ENCODE measurements at places on chromosomes 11 and 22. TPM values are rescaled to one million over a fixed set of nuclear protein-coding genes. Genes with fewer than 3 reads are reported as not detected.

DNA sequence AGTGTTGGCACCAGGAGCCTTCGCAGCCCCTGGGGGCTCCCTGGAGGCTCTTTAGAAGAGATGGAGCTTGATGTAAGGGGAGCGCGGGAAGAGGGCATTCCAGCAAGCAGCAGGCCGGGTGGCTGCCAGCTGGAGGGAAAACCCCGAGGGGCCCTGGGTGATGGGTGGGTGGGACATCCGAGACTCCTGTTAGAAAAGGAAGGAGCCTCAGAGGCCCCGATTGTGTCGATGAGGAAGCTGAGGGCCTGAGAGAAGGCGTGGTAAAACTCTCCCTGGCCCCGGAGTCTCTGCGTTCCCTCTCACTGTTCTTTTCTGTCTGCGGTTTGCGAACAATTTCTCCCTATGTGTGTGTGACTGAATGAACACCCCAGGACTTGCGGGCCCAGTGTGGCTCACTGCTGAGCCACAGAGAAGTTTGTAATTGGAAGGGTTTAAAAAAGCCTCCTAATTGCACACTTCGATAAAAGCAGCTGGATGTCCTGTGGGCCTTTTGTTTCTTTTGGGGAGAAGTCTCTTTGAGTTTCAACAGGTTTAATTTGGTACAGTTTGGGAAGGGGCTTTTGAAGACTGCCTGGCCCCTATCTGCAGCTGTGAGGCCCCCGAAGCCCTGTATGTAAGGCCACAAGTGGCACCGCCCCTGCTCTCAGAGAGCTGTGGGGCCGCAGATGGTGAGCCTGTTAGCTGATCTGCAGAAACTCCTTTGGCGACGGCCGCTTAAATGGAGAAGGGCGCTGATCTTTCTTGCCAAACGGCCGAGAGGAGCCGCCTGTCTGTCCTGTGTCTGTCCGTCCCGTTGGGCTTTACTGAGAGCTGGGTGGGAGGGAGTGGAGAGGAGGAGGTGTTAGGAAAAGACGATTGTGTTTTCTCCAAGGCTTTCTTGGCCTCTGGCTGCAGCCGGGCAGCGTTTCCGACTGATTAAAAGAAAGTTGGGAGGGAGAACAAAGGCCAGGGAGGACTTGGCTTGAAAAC is 2.0 kb downstream of the FBLN1 start:
- no peaks in the 10 kb centered on the region for H3K27me3 ChIP-seq
- no peak for DNase-seq
- H3K36me3 ChIP-seq, result no peaks in the 10 kb centered on the region
- H3K27ac ChIP-seq, result no peak overlapping the region

DNA sequence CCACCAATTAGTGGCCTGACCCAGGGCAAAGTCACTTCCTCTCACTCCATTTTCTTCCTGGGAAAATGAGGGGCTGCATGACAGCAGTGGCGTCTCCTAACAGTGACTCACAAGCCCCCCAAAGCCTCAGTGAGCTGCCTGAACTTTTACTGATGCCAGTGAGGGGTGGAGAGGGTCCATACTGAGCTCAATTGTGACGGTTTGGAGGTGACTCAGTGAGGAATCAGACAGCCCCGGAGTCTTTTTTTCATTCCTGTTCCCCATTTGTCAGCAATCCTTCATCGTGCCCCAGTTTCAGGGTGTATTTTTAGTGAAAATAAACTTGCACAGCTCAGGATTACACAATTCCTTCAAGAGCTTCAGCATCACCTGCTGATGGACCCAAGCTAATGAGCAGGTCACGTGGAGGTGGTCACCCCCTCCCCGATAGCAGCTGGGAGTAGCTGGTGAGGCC is 30.1 kb upstream of the RASD2 start:
- no peak overlapping the region for H3K4me3 ChIP-seq
- H3K36me3 ChIP-seq, result no peaks in the 10 kb centered on the region
- peaks cover 18% of the 10 kb centered on the region for H3K4me1 ChIP-seq
- H3K27me3 ChIP-seq, result no peaks in the 10 kb centered on the region
- no peak overlapping the region for H3K27ac ChIP-seq

Gene CRYBB2
- not detected for total RNA-seq

DNA sequence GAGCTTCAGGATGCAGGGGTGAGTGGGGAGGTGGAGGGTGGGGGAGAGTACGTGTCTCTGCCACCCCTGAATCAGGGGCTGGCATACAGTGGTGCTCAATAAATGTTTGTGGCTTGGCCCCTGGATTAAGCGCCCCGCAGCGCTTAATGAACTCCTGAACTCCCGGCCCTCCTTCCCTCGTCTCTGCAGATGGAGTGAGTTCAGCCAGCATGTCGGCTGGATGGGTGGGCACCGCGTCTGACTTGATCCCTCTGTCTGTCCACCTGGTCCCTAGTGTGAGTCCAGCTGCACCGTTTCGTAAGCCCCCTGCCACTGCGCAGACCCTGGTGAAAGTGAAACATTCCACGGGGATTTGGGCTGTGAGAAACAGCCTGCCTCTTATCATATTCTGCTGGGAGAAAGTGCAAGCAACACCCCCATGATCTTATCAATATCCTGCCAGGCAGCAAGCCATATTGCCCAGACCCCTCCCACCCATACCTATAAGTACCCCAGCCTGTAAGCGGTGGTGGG is 12.0 kb upstream of the MRGPRD start:
- no peak overlapping the region for H3K4me3 ChIP-seq
- H3K36me3 ChIP-seq, result no peaks in the 10 kb centered on the region
- DNase-seq, result no peak
- H3K27me3 ChIP-seq, result peaks cover 16% of the 10 kb centered on the region

Gene MTMR3
- total RNA-seq, result 17.3 TPM

Gene TBX10
- not detected for total RNA-seq

DNA sequence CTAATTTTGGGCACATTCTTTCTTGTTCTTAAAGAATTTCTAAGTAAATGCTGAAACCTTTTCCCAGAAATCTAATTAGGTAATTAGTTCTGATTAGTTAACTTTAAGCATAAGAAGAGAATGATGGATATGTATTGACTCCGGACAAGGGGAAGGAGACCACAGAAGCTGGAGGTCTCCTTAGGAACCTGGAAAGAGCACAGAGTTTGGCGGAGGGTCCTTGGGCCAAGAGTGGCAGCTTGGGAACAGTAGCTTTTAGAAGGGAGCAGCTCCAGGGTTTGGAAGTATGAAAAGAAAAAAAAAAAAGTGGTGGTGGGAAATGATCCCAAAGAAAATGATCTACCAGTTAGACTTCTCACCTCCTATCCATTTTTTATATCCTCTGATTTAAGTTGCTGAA is 42.7 kb downstream of the FAT3 start:
- H3K27ac ChIP-seq, result no peak overlapping the region
- H3K36me3 ChIP-seq, result no peaks in the 10 kb centered on the region
- DNase-seq, result no peak
- no peaks in the 10 kb centered on the region for H3K27me3 ChIP-seq

Gene PATE4
- not detected for total RNA-seq

DNA sequence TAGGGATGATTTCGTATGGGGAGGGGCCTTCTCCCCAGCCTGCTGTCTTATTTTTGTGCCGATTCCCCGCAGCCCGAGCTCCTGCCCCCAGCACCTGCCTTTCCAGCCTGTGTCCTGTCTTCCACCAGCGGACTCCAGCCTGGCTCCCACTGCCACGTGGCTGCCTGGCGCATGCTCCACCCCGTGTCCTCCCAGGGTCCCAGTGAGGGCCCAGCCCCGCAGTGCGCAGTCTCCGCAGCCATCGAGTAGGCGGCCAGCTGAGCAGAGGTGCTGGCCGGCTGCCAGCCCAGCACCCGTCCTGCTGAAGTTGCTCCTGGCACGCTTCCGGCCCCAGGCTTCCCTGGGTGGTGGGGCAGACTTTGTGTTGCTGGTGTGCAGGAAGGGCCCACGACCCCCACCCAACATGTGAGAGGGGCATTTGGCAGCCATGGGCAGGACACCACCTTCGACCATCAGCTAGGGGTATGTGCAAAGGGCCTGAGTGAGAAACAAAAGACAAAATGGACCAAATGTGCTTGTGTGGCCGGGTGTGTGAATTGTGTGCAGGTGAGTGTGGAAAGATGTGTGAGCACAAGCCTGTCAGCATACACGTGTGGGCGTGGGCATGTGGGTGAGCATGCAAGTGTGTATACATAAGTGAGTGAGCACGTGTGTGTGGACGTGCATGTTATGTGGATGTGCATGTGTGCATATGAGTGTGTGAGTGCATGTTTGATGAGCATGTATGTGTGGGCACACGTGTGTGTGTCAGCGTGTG is 55.9 kb downstream of the RTN4R start:
- H3K4me3 ChIP-seq, result no peak overlapping the region
- DNase-seq, result no peak
- H3K4me1 ChIP-seq, result peaks cover 2% of the 10 kb centered on the region

GRCh38 chr22:39856588-39856987 is 37.0 kb downstream of the ENTHD1 start:
- no peak overlapping the region for H3K4me3 ChIP-seq
- no peaks in the 10 kb centered on the region for H3K36me3 ChIP-seq
- H3K4me1 ChIP-seq, result no peaks in the 10 kb centered on the region

Gene POTEH
- total RNA-seq, result not detected

Gene EFCAB6
- 1.2 TPM for total RNA-seq

Gene DENND5A
- 46.9 TPM for total RNA-seq

Gene RTL10
- 12.2 TPM for total RNA-seq

All from PC-3 (cell line).